Right cardiac atrium (tissue), 5 donors: ENCODE measurements at places on chromosomes 13 and 19. TPM values are rescaled to one million over a fixed set of nuclear protein-coding genes. Genes with fewer than 3 reads are reported as not detected.

The TPTE2 gene
- total RNA-seq, result not detected

The MADCAM1 gene
- 0.28 TPM for total RNA-seq

The FAM216B gene
- 16.4 TPM for total RNA-seq

The MBD3L2 gene
- not detected for total RNA-seq

The ZNF653 gene
- 3.5 TPM for total RNA-seq

The SOX1 gene
- not detected for total RNA-seq

The FAM124A gene
- 8.6 TPM for total RNA-seq

The THSD1 gene
- 6.6 TPM for total RNA-seq
